ENCODE measurements at places on chromosomes 3 and 15.

GRCh38 chr3:195873971-195874370 is 34.4 kb downstream of the TNK2 start:
- no peak for DNase-seq

DNA sequence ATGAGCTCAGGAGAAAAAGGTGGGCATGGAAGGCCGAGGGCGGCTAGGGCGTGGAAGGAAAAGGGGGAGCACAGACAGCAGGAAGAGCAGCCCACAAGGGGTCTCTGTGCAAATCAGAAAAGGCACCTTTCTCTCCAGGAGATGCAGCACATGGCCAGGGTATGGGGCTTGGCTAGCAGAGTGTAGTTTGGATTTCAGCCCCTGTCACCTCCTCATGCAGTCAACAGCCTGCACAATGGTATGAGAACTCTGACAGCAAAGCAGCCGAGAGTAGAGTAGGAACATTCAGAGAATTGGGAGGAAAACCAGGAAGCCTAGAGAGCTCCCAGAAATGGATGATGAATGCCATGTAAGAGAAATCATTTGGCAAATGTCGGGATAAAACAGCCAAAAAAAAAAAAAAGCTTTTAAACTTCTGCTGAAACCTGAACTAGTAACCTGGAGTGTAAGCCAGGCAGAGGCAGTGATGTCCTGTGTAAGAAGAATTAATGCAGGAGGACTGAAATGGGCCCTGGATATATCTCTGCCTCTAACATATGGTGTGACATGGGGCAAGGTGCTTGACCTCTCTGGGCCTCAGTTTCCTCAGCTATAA is 25.7 kb downstream of the FSTL1 start:
- no peak for DNase-seq

GRCh38 chr15:36356466-36356865 is 223.0 kb upstream of the CDIN1 start:
- no peak for DNase-seq

DNA sequence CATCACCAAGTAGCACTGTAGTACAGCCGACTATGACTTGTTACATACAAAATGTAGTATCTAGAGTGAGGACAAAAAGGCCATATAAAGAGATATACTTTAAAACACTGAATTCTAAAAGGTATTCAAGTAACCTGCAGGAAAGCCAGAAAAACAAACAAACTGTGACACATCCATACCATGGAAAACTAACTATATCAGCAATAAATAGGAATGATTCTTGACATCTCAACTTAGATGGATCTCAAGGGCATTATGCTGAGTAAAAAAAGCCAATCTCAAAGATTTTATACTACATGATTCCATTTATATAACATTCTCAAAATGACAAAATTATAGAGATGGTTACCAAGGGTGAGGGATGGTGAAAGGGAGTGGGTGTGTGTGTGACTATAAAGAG is 143.0 kb downstream of the PEAK1 start:
- DNase-seq: no peak

- no peak for DNase-seq
Measured at GRCh38 chr15:98951493-98952320, 55.9 kb downstream of the PGPEP1L start.

- DNase-seq: no peak
Measured at GRCh38 chr3:123449997-123450604, 1.2 kb upstream of the ADCY5 start.

- no peak for DNase-seq
Measured at GRCh38 chr3:194972641-194973040, 287.0 kb downstream of the FAM43A start.

GRCh38 chr3:53775834-53776251 is 70.4 kb downstream of the CHDH start:
- DNase-seq: no peak

GRCh38 chr3:168047190-168047795 is 48.4 kb downstream of the GOLIM4 start:
- DNase-seq: peak; percentile 84

GRCh38 chr15:42232606-42233005 is 24.5 kb upstream of the VPS39 start:
- no peak for DNase-seq

GRCh38 chr3:46930166-46930944 is 46.2 kb downstream of the CCDC12 start:
- peak; percentile 96 for DNase-seq

- no peak for DNase-seq
Measured at GRCh38 chr15:91447991-91448644, 348.1 kb downstream of the SV2B start.

DNA sequence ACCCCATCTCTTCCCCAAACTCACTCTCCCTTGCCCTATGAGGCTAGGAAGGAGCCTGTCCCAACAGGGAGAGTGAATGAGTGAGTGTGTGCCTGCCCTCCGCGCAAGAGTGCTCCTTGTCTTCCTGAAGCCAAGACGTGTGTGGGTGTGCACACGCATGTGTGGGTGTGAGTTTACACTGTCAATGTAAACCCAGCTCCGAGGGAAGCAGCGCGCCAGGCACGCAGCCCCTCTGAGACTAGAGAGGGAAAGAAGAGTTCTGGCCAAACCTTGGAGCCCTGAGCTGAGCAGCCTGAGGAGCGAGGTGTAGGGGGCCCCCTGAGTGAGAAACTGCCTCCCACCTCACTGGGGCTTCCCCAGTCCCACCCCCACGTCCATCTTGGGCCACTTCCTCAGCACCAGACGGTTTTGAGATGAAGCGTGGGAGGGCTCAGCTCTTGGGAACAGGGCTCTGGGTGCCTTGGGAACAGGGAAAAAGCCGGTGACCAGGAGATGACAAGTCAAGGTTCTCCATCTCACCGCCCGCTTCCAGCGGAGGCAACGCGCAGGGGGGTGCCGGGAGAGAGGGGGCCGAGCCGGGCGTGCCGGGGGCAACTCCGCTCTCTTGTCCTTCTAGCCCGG is 5.1 kb downstream of the MECOM start:
- peak; percentile 35 for DNase-seq

DNA sequence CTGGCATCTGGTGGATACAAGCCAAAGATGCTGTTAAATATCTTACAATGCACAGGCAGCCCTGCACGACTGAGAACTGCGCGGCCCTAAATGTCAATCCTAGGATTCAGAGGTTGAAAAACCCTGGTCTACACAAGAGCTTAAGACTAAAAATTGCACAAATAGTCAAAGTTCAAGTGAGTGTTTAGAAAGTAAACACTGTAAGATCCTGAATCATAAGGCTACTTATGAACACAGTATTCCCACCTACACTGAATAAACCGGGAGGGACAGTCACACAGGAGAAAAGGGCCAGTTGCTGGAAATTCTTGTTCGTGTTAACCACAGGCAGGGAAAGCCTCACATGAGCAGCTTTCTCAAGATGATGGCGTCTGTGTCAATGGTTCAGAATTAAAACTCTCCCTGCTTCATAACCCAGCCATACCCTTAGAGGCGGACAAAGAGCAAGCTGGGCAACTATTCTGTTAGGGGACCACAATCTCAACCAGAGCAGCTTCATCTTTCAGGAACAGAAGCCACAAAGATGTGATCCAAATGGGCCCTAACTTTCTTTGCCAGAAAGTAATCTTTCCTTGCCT is 37.7 kb downstream of the LRIG1 start:
- DNase-seq: peak; percentile 19

DNA sequence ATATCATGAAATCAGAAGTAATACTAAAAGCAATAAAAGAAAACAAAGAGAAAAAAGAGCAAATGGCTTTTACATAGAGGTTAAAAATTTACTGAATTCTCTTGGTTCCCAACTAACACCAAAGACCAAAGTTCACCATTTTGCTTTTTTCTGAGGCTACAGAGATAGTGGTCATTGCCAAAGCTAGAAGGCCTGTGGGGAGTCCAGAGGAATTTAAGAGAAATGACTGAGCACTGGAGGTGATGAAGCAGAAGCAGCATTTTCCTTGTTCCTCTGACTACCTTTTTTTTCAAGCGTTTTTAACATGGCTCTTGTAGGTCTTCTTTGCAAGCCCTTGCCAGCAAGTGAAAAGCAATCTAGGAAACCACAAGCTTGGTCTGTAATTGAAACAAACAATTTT is 58.2 kb downstream of the THBS1 start:
- DNase-seq: no peak

DNA sequence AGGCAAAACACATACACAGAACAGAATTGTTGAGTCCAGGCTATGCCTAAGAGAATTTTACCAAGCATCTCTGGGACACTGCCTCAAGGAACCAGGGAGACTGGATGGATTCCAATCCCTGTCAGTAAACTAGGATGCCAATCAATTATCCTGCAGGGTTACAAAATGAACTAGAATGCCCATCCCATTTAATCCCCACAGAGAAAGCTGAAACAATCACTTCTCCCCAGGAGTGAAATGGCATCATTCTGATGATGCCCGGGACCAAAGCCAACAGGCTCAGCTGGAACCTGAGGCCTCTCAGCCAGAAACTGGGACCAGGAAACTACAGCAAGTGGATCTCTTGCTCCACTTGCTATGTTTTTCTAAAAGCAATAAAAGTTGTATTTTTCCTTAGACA is 130.0 kb upstream of the TJP1 start:
- no peak for DNase-seq

- DNase-seq: no peak
Measured at GRCh38 chr15:58545307-58546065, 113.7 kb downstream of the LIPC start.

GRCh38 chr3:118480101-118480860 is 554.4 kb downstream of the IGSF11 start:
- no peak for DNase-seq

DNA sequence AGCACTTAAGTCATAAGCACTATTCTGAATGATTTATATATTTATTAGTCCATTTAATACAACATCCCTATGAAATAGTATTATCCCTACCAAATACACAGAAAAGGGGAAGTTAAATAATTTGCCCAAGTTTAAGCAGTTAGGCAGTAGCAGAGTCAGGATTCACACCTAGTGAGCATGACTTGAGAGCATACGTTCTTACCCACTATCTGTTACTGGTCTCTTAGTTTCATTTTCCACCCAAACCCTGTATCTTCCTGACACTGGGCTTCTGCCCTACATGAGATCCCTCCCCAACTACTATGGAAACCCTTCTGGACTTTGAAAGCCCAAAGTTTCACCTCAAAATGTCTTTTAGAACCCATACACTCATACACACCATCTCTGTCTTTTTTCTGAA is 4.4 kb upstream of the ATOSA start:
- DNase-seq: no peak

DNA sequence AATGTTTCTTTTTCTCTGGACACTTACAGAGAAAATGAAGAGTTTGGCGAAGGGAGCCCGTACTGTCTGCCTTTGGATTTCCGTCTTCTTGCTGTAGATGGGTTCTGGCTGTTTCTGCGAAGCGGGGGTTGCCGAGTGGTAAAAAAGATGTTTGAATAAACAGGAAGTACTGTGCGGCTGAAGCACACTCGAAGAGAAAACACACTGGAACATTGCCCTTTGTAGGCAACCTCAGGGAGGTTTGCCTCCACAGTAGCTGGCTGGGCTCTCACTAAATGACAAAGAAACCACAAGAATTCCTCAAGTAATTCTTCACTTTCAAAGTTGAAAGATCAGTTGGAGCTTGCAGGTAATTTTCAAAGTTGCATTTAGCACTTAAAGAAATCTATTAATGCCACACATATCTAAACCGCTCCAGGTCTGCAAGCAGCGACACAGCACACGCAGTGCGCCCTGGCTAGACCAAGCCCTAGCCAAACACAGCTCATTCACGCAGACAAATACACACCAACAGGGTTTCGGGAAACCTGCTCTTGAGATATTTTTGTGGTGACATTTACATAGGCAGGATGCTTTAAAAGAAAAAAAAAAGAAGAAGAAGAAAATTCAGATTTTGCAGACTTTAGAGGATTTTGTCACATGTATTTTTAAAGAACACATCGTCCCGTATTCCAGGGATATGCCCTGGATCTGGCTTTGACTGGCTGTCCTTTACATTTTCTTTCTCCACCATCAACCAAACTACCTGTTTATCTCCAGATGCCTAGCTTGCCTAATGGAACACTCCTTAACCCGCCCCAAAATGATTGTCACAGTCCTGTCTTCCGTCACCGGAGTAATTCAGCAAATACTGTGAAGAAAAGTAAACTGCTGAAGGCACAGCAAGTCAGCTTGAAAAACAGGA is 452.8 kb downstream of the FOXP1 start:
- peak; percentile 67 for DNase-seq

DNA sequence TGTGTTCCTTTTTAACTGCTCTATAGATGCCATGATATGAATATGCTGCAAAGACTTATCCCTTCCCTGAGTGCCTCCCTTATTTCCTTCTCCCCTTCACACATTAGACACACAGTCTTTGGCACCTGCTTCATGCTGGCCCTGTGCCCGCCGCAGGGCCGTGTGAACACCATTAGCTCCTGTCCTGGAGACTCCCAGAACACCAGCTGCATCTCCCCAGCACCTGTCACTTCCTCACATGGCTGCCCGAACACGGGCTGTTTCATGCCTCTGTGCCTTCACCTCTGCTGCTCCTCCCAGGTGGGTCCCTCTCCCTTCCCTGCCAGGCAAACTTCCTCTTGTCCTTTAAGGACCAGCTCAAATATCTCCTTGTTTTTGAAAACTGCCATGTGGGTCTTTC is 40.5 kb upstream of the SEC13 start:
- no peak for DNase-seq

- peak; percentile 2 for DNase-seq
Measured at GRCh38 chr3:115187149-115187757, 40.2 kb upstream of the ZBTB20 start.

DNA sequence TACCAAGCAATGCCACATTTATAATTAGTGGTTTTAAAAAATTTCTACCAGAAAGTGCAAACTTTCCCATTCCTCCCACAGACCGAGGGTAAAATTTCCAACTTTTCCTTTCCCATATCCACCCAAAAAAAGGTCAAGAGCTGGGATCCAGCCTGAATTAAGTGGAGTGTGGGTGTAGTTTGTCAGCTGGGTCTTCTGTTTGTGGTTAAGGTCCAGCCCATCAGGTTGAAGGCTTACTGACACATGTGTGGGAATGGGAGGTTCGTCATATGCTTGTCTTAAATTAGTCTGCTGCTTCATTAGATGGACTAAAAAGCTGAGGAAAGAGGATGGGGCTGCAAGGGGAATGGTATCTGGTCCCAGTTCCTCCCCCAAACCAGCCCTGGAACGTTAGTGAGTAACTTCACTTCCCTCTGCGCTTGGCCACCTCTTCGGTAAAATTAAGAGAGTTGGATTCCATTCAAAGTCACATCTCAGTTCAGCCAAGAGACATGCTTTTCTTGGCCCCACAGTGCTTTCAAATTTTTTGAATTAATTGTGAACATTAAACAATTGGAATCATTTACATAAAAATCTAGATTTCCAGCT is 59.0 kb upstream of the PLCL2 start:
- DNase-seq: no peak

DNA sequence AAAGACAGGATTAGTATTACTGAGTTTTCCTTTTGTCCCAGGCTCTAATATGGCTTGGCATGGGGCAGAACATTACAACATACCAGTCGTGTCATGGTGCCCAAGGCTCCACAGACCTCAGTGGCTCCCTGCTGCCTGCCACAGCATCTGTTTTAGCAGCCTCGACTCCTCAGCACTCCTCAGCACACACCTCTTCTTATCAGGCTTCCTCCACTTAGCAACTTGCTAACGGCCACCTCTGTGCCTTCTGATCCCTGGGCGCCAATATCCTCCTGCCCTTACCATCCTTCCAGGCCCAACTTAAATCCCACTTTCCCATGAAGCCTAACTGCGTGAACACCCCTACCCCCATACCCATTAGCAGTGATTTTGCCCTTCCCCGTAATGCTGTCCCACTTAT is 6.2 kb upstream of the CAPN3 start:
- no peak for DNase-seq
